ENCODE measurements at places on chromosomes 12 and 14. TPM values are rescaled to one million over a fixed set of nuclear protein-coding genes. Genes with fewer than 3 reads are reported as not detected.

RTN1 gene
- 12.6 TPM for total RNA-seq

TBC1D30 gene
- total RNA-seq, result 20.9 TPM

GRCh38 chr12:132295101-132295526, 34.3 kb downstream of the GALNT9 start:
- DNase-seq, result no peak

DNA sequence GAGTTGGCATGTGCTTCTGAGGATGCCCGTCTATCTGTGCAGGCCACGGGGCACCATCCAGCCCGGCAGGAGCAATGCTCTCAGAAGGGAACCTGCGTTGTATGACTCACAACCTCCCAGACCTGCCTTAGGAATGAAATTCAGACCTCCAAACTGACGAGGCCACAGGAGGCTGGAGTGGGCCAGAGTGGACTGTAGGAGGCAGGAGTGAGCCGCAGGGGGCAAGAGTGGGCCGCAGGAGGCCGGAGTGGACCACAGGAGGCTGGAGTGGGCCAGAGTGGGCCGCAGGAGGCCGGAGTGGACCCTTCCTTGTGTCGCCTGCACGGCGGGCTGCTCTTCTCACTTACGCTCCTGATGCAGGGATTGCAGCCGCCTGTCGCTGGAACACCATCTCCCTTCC, 11.1 kb upstream of the FBRSL1 start:
- DNase-seq, result no peak

DIO3 gene
- total RNA-seq, result 4.3 TPM

- DNase-seq, result no peak
Measured at GRCh38 chr12:85664429-85664828, 171.8 kb downstream of the RASSF9 start.

CD163L1 gene
- 8.4 TPM for total RNA-seq

GRCh38 chr14:101538878-101539277, 22.4 kb upstream of the DIO3 start:
- no peak for DNase-seq

- no peak for DNase-seq
Measured at GRCh38 chr12:127640181-127640886, 626.6 kb upstream of the TMEM132C start.
